ENCODE measurements at places on chromosomes 13 and 19.

- no peak for DNase-seq
Measured at GRCh38 chr13:76286178-76286577, 600.0 kb downstream of the KCTD12 start.

DNA sequence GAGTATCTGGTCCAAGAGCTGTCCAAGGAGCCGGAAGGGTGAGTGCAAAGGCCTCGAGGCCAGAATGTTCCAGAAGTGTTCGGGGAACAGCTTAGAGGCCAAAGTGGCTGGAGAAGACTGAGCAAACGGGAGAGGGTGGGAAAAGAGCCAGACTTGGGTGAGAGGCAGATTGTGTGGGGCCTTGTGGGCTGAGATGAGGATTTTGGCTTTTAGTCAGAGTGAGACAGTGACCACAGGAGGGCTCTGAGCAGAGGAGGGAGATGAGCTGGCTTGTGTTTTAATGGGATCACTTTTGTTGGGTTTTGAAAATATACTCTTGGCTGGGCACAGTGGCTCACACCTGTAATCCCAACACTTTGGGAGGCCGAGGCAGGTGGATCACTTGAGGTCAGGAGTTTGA, 5.6 kb downstream of the NANOS2 start:
- no peak for DNase-seq

DNA sequence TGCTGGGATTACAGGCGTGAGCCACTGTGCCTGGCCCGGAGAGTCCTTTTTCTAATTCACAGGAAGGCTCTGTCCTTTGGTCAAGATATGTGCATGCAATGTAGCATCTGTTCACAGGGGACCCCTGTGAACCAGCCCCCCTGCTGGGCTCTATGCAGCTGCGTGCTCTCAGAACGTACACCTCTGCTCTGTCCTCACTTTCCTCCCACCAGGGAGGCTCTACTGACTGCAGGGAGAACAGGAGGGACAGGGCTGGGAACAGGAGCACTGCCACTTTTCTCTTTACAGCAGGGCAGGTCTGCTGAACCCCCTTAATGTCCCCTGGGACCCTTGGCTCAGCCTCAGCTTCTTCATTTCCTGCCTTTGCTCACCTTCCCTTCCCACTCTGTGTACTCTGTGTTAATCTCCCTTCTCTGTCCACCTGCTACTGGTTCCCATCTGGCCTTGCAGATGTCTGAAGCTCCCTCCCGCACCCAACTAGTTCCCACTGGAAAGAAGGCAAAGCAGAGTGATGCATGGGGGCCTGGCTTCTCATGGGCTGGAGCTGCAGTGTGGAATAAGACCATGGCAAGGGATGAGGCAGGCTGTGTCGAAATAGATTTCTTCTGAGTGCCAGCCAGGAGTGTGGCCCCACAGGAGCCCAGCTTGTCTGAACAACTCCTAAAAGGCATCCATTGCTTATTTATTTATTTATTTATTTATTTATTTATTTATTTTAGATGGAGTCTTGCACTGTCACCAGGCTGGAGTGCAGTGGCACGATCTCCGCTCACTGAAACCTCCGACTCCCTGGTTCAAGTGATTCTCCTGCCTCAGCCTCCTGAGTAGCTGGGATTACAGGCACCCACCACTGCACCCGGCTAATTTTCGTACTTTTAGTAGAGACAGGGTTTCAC, 7.2 kb downstream of the ADGRE2 start:
- DNase-seq = no peak

GRCh38 chr13:53020764-53021335, 7.8 kb upstream of the OLFM4 start:
- no peak for DNase-seq

- no peak for DNase-seq
Measured at GRCh38 chr19:6070720-6071485, 39.4 kb downstream of the RFX2 start.

DNA sequence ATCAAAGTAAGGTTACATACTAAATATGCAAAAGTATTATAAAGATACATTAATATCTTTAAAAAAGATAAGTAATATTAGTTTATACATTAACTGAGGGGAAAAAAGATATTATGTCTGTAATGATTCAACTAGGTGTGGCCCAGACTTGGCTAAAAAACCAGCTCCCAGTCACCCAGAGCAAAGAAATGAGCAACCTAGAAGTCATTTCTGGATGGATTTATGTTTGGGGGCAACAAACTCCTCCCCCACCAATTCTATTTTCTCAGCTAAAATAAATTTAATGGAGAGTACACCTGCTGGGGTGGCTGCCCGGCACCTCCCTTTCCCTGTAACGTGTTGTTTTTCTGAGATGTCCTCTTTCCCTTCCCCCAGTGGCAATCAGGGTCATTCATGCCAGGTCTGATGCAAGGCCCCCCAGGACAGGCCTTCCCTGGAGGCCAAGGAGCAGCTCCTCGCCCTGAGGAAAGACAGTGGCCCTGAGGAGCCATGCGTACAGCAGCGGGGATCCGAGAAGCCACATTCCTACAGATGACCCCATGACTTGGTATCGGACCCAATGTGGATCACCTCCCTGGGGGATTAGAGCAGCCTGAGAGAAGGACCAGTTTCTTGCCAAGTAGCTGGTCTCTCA, 78.6 kb upstream of the DOCK9 start:
- no peak for DNase-seq

DNA sequence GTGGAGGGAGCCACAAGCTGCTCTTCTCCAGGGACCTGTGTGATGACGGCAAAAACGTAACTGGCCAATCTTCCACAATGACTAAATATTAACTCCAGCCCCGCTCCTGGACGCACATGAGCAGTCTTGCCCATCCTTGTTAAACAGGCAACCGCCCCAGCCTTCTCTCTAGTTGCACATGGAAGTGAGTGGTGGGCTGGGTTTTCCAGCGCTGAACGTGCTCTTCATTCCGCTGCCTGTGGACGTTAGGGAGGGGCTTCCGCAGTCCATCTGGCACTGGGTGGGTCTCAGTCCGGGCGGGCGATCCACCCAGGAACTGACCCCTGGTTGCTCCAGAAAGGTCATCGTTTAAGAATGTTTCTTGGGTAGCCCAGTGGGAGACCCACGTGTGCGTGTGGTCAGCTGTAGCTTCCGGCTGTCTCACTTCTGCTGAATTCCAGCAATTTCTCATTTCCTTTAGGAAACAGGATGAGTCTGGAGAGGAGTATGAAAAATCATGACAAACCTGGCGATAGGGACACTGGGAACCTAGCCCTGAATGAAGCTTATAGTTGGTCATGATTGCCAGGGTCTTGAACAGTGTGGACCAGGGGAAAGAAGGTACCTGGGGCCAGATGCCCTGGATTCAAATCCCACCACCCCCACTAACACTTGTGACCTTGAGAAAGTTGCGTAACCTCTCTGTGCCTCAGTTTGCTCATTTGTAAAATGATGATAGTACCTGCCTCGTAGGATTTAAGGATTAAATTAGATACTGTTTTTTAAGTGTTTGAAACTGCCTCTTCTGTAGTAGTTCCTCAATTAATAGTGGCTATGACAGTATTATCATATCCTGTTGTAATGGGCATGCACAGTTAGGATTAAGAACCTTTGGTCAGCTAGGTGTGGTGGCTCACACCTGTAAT, 92.6 kb downstream of the SIPA1L3 start:
- DNase-seq = no peak

DNA sequence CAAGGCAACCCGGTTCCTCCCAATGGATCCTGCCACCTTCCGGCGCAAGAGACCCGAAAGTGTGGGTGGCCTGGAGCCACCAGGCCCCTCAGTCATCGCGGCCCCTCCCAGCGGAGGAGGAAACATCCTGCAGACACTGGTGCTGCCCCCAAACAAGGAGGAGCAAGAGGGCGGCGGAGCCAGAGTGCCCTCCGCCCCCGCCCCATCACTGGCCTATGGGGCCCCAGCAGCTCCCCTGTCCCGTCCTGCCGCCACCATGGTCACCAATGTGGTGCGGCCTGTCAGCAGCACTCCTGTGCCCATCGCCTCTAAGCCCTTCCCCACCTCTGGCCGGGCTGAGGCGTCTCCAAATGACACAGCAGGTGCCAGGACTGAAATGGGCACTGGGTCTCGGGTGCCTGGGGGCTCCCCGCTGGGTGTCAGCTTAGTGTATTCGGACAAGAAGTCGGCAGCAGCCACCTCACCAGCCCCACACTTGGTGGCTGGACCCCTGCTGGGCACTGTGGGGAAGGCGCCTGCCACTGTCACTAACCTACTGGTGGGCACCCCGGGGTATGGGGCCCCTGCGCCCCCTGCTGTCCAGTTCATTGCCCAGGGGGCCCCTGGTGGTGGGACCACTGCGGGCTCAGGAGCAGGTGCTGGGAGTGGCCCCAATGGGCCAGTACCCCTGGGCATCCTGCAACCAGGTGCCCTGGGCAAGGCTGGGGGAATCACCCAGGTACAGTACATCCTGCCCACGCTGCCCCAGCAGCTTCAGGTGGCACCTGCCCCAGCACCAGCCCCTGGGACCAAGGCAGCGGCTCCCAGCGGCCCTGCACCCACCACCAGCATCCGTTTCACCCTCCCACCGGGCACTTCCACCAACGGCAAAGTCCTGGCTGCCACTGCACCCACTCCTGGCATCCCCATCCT, 11.2 kb upstream of the PRR19 start:
- DNase-seq = no peak

DNA sequence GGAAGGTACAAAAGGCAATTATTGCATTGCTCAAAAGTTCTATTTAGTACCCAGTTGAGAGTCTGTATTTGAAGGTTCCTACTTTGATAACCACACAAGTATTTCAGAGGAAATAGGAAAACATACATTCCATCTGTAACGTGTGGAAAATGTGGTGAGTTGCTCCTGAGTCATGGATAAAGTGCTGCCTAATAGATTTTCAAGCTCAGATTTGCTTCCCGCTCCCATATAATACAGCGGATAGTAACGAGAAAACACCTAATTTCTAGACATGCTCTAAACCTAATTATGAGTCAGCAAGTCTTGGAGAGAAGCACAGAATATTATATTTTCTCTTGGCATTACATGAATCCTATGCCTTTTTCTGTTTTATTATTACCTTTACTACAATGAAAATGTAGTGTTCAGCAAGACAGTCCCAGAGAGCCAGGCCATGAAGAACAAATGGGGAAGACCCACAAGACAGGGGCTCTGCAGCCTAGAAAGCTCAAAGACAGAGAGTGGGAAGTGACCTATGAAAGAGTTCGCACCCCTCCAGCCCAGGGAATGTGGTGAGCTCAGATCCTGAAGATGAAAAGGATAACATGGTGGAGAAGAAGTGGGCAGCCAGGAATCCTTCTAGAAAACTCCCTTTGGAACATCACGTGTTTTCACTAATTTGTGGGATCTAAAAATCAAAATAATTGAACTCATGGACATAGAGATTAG, 116.1 kb downstream of the STARD13 start:
- DNase-seq = no peak

DNA sequence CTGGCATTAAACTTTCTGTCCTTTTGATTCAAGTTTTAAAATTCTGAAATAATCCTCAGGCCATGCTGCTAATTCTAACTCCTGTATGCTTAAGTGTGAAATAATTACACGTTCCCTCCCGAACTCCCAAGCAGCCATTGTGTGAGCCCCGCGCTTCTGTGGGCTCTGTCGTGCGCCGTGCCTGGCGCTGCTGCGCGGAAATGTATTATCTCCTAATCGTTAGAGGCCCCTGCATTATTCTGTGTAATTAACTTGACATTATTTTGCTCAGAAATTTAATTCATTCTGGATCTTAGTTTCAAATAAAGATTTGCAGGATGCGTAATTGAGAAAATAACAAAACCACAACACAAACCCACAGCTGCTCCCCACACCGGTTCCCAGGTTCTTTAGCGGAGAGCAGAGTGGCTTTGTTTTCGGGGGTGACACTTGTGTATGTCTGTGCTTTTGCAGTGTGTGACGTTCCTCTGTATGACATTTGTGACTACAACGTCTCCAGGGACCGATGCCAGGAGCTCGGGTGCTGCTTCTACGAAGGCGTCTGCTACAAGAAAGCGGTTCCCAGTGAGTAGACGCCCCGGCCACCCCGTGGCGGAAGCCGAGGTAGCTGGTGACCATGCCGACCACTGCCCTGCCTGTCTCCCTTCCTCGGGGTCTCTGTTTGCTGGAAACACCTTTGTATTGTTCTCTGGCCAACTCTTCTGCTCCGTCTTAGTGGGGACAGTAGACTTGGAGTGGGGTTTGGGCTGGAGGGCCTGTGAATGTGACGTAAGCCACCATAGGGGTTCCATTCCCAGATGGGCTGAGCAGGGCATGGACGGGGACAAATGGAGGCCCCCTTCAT, 7.5 kb downstream of the TEX29 start:
- DNase-seq = no peak

- no peak for DNase-seq
Measured at GRCh38 chr19:11323601-11324078, 15.8 kb downstream of the RAB3D start.

- DNase-seq = no peak
Measured at GRCh38 chr19:17184371-17184841, 30.8 kb upstream of the USE1 start.

- DNase-seq = no peak
Measured at GRCh38 chr19:35787227-35787799, 11.9 kb downstream of the ARHGAP33 start.

GRCh38 chr19:55165952-55166529, 372 bp downstream of the DNAAF3 start:
- DNase-seq = peak; percentile 93

- peak; percentile 33 for DNase-seq
Measured at GRCh38 chr19:54674021-54674617, 11.3 kb downstream of the LILRB4 start.

DNA sequence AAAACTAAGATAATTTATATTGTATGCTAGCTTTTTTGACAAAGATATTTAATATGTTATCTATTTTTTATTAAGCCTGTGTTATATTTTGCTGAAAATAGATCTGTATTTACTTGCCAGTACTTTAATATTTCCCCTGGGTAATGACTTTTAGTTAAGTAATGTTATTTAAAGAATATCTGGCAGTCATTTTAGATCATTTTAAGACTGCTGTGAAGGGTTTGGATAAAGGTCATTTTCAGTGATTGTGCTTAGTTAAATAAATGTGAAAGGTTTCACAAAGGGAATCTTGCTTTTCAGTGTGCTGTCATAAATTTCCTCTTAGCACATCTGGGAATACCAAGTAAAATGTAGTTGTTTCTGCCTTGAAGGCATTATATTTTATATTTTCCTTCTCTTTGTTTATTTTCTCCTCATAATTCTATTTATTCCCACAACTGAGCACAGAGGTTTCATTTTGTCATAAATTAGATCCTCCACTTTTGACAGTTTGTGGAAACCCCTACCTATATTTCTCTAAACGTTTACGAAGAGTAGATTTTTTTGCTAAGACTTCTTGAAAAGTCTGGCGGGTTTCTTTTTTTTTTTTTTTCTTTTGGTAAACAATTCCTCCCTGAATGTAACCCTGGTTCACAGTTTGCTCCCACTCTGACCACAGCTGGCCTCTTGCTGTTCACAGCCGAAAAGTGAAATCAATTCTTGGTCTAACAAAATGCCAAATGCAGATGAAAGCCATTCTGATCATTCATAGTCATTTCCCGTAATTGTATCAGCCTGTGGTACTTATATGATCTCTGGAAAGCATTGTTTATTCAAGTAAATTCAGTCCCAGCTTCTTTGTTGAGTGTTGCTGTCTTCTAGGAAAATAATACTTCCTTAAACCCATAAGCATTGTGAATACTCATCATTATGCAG, 87.8 kb downstream of the MAB21L1 start:
- no peak for DNase-seq

DNA sequence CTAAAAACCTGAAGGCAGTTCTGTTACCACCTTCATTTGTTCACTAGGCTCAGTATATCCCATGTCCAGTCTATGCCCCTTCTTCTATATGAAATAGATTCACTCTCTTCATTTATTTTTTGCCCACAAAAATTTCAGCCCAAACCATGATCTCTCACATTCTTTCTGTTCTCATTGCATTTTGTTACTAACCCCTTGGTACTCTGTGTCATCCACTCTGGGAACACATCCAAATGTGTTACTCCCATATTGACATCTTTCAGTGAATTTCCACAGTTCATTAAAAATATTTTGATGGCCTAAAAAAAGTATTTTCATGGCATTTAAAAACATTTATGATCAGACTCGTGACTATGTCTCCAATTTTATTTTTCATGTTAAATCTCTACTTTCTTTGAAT, 378.9 kb downstream of the SLITRK1 start:
- no peak for DNase-seq
